ENCODE measurements at places on chromosomes 7 and 10.

DNA sequence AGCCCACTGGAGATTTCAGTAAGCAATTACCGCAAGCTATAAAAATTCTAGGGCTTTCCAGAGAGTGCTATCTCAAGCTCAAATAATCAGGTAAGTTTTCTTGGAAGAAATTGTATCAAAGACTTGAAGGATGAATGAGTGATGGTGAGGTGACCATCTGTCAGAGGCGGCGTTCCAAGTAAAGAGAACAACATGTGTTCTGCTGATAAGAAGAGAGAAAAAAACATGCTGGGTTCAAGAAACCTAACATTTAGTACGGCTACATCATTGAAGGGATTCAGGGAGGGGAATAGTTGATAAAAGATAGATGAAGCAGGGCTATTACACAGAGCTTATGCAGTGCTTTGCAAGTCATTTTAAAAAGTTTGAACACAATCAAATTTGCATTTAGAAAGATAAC, 100.7 kb downstream of the GNAI1 start:
- DNase-seq, result no peak

GRCh38 chr7:78226059-78226719, 427.6 kb downstream of the PHTF2 start:
- DNase-seq, result no peak

DNA sequence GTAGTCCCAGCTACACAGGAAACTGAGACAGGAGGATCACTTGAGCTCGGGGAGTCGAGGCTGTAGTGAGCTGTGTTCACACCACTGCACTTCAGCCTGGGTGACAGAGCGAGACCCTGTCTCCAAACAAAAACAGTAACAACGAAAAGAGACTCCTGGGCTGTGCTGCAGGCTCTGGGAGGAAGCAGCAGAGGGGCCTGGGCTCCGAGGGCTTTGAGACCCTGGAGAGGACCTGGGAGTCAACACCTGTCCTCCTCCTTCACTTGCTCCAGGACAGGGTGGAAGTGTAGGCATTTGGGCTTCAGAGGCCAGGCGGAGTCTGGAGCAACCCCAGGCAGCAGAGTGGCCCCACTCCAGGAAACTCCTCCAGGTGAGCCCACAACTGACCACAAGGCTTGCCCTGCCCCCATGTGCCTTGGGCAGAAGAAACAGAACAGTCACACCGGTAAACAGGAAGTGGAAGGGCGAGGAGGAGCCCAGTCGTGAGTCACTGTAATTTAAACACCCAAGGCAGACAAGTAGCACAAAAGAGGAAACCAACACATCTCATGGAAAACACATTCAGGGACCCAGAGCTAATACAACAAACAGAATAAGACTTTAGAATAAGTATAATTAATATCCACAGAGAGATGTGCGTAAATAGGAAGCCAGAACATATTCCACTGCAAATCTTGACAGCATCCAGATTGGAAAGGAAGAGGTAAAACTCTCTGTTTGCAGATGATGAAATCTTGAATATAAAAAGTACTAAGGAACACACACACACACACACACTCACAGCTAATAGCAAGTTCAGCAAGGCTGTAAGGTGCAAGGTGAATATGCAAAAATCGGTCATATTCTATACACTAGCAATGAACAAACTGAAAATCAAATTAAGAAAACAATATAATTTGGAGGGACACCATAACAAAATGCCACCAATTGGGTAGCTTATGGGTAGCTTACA, 20.5 kb upstream of the RASGEF1A start:
- peak; percentile 58 for DNase-seq

DNA sequence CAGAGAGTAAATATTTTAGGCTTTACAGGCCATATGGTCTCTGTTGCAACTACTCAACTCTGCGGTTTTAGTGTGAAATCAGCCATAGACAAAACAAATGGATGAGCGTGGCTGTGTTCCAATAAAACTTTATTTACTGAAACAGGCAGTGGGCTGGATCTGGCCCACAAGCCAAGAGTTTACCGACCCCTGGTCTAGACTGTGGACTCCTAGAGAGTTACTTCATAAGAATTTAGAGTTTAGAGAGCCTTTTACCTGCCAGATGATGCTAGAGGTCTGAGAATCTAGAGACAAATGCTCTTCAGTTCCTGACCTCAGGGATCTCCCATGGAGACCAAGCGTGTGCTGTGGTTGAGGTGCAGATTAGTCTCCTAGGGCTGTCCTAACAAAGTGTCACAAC, 174.8 kb downstream of the PTEN start:
- DNase-seq, result no peak

- no peak for DNase-seq
These were observed 8.8 kb upstream of the STMP1 start for GRCh38 chr7:135653340-135654080.

DNA sequence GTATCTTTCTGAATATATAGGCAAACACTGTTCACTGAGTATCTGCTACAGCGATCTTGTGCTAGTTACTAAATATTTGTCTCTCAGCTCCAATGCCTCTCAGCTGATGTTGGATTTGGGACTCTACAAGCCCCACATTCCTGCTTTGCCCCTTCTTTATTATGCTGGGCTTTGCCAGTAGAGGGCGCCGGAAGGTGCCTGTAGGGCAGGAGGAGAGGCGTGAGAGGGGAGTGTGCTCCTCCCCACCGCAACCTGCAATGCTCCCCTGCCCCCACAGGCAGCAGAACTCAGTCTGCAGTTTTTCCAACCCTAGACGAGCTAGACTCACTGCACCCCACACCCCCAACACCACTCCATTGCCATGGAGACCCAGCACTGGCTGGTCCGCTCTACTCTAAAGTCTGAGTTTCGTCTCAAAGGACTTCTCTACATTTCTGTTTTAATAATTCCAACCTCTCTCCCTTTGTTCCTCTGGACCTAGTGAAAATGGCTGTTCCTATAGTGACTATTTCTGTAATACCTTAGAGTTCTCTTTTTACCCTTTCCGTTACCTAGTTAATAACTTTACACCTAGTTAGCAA, 337.6 kb downstream of the CCSER2 start:
- no peak for DNase-seq

DNA sequence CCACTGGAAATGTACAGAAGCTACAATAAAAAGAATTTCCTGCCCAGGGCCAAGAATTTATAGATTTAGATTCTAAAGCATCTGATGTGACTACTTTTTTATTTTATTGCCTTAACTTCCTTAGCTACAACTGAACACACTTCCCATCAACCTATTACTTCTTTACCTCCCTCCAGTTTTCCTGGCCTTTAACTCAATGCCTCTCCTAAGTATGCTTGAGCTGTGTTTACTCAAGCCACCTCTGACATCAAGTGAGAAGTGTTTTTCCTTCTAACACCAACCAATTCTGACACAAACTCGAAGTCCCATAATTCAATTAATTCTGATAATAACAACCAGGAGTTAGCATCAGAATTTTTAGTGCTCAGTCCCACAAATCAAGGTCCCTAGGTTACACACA, 170.0 kb downstream of the IMMP2L start:
- DNase-seq, result no peak

- DNase-seq, result no peak
These were observed 132.9 kb downstream of the LRRN3 start for GRCh38 chr7:111223802-111224253.

DNA sequence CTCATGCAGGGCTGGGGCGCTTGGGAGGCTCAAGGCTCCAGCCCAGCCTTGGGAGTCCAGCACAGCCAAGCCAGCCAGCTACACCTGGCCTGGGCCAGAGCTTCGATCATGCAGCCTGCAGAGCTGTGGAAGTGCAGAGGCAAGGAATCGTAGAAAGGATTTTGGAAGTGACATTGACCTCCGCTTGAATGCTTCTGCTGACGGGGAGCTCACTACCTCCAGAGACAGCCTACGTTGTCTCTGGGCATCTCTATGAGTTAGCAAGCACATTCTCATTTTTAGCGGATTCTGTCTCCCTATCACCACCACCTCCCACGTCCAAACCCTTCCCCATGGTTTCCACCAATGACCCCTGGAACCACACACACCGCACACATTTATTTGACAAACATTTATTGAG, 88.5 kb downstream of the MICALL2 start:
- no peak for DNase-seq

DNA sequence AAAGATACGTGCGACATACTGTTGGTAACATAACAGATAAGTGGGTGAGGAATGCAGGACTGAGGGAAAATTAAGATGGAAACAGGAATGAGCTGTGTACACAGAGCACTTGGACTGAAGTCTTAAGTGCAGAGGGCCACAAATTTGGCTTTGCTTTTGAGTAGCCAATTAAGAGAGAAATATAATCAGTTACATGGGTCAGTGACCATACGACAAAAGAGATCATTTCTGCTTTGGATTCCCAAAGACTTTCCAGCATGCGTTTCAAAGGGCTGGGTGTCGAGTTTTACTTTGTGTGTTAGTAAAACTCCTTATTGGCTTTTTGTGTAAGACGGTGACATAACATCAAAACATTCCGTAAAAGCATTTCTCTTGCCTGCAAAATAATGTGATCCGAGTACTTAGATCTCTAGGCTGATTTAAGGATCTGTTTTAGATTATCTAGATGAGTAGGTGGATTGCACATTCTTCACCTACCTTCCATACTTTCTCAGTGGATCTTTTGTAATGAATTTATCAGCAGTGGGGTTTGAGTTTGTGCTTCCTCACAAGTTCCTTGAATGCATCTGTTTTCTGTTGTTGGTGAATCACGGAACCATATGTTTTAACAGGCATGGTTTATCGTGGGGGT, 7.5 kb downstream of the RABGEF1 start:
- DNase-seq, result no peak

- DNase-seq, result no peak
These were observed 97.7 kb downstream of the NRCAM start for GRCh38 chr7:108358553-108358952.

- no peak for DNase-seq
These were observed 6.2 kb upstream of the TLX1 start for GRCh38 chr10:101124933-101125332.

DNA sequence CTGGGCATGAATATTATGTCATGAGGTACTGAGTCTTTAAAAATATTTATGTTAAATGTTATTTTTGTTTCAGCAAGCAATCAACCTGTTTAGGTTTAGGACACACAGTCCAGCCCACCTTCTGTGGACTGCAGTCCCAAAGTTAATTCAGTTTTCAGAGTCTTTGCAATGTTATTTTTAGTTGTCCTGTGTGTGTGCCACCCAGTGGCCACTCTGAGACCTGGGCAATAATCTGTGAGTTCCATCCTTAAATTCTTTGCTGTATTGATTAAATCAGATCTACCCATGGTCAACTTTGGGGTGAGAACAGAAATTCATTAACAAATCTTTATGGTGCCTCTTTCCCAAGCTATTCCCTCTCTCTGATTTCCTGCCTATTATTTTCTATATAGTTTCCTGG, 415.1 kb downstream of the CCSER2 start:
- DNase-seq, result no peak

GRCh38 chr10:97483506-97483905, 14.7 kb downstream of the MMS19 start:
- no peak for DNase-seq

DNA sequence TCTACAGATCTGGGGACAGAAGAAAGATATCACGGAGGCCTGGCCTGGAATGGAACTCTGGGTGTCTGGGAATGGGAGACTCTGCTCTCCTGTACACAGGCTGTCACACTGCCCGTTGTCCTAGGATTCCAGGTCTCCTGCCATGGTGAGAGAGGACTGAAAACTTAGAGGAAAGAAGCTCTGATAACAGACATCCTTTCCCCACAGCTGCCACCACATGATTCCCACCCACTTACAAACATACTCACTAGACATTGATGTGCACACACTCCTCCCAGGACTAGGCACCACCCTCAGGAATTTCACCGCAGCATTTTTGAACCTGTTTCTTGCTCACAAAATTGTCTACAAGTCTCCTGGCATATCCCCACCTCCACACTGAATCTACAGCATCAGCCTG, 5.7 kb downstream of the ZNF92 start:
- no peak for DNase-seq

DNA sequence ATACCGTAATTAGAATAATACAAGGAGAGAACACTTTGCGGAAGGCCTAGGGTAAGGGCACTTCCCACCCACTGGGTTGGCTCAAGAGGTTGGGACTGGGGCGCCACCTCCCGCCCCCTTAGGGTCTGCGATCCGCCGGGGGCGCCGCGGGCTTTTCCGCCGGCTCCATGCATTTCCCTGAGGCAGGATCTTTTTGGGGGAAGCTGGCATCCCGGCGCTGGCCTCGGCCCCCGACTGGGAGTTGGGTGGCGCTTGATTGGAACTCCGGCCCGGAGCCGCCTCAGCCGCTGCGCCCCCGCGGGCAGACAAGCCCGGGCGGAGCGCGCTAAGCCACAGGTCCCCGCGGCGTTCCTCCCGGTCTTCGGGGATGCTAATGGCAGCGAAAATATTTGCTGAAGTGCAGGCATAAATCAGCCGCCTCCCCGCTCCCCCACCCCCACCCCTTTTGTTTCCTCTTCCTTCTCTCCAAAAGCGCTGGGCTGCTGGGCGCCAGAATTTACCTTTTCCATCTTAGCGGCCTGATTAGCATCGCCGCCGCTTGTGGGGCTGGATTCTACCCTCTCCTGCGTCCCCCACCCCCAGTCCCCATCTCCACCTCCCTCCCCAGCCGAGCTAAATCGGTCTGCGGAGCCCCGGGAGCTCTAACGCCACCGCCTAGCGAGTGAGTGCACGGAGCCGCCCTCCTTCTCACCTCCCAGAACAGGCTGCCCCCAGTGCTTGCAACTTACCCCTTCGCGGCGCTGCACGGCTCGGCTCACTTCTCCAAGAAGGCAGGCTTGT, 5.1 kb downstream of the UNC5B start:
- DNase-seq, result peak; percentile 22

DNA sequence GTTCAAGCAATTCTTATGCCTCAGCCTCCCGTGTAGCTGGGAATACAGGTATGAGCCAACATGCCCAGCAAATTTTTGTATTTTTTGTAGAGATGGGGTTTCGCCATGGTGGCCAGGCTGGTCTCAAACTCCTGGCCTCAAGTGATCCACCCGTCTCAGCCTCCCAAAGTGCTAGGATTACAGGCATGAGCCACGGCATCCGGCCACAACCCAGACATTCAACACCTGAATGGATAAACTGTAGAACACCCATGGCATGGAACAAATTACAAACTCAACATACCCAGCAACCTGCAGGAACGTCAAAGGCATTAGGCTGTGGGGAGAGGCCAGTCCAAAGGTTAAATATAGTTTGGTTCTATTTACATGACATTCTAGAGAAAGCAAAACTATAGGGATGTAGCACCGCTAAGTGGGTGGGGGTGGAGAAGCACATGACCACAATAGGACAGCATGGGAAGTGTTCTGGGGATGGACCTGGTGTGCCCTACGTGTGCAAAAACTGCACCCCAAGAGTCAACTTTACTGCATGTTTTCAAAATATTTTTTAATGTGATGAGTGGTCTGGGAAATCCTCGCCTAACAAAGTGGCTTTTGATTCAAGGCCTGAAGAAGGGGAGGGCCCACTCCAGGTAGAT, 6.5 kb upstream of the PGAM2 start:
- no peak for DNase-seq

- no peak for DNase-seq
These were observed 836.1 kb upstream of the KCND2 start for GRCh38 chr7:119436882-119437281.

DNA sequence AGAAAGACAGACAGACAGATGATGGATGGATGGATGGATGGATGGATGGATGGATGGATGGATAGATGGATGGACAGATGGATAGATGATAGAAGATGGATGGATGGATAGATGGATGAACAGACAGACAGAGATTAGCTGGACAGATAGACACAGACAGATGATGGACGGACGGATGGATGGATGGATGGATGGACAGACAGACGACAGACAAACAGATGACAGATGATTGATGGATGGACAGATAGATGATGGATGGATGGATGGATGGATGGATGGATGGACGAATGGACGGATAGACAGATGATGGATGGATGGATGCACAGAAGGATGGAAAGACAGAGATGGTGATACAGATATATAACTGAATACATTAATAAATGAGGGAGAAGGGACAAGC, 190.9 kb upstream of the CALN1 start:
- no peak for DNase-seq

Data from CD8-positive, alpha-beta T cell (primary cell).